Stomach (tissue), 19 donors: ENCODE measurements at places on chromosomes 16 and 17. TPM values are rescaled to one million over a fixed set of nuclear protein-coding genes. Genes with fewer than 3 reads are reported as not detected.

DNA sequence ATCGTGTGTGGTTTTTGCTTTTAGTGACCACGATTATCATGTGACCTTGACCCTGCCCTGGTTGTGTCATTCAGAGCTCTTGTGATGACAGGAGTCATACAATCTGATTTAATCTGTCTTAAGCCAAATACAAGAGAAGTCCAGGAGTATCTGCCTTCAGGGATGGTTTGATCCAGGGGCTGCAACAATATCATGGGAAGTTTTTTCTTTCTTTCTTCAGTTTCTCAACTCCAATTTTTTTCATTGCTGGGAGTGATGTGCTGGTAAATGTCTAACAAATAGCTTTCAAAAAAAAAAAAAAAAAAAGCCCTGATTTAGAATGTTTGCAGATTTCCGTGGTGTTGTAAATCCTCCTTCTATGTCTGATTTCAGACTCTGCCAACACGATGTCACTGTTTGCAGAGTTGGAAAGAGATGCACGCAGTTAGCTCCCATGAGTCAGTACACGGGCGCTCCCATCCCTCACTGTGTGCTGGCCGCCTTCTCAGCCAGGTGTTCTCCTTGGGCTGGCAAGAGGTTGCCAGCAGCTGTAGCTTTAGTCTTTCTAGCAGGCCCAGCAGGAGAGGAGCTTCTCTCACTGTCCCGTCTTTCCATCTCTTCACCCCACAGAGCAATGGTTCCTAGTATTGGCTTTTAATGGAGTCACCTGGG is 229.7 kb downstream of the SNX29 start:
- H3K27me3 ChIP-seq = no peaks in the 10 kb centered on the region
- DNase-seq = no peak
- H3K27ac ChIP-seq = no peak overlapping the region
- H3K4me3 ChIP-seq = no peak overlapping the region
- H3K4me1 ChIP-seq = no peaks in the 10 kb centered on the region

DNA sequence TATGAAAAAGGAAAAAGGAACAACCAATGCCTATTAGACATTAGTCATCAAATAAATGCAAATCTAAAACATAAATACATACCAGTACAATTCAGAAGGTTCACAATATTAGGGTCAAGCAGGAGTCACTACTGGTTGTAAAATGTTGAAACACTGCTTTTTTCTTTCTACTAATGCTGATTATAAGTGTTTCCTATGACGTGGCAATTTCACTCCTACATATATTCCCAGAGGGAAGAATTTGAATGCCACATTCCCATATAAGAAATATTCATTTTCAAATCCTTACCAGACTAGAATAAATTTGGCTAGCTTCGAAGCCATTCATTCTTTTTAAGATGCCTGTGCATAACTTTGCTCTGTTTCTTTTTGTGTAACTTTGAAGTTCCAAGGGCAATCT is 2.6 kb upstream of the KRTAP9-2 start:
- H3K4me3 ChIP-seq = no peak overlapping the region
- no peaks in the 10 kb centered on the region for H3K36me3 ChIP-seq
- no peaks in the 10 kb centered on the region for H3K4me1 ChIP-seq
- DNase-seq = no peak

- H3K4me1 ChIP-seq = no peaks in the 10 kb centered on the region
- no peaks in the 10 kb centered on the region for H3K27me3 ChIP-seq
- DNase-seq = no peak
- no peak overlapping the region for H3K27ac ChIP-seq
Observed at GRCh38 chr17:37458805-37459204, 30.9 kb upstream of the DUSP14 start.

- H3K4me3 ChIP-seq = no peak overlapping the region
- H3K36me3 ChIP-seq = no peaks in the 10 kb centered on the region
- H3K27ac ChIP-seq = no peak overlapping the region
- H3K27me3 ChIP-seq = no peaks in the 10 kb centered on the region
Observed at GRCh38 chr16:57729182-57729484, 6.4 kb upstream of the KATNB1 start.

DNA sequence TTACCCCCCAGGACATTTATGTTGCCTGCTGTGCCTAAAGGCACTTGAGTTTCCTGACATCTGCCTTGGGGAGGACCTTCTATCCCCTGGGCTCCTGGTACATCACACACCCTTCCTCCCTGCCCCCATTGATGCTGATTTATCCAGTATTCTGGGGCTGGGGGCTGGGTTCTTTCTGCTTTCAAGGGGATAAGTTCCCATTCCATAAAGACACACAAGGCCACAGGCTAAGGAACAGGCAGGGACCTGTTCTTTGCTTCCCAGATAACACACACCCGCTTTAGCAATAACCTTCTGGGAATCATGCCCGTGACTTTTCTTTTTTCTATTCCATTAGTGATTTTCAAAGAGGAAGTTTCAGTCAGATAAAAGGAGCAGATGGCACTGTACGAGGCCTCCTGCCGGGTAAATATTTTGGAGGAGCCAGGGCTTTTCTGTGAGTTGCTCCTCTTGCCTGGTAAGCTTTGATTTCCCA is 30.6 kb downstream of the CHD9 start:
- no peak for DNase-seq
- peak overlapping the region; percentile 65 for H3K27ac ChIP-seq
- H3K36me3 ChIP-seq = no peaks in the 10 kb centered on the region
- no peak overlapping the region for H3K4me3 ChIP-seq

DNA sequence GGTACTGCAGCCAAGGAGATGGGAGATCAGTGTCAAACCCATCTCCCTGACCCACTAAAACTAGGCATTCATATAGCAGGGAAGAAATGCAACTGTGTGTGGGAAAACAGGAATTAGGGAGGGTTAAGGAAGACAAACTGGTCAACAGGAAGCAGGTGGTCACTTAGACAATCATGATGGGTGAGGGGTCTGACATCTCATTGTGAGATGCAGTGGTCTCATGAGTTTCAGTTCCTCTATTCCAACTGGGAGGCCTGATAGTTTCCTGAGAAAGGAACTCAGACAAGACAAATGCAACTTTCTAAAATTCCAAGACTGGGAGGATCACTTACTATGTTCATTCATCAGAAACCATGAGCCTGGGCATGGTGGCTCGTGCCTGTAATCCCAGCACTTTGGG is 361.4 kb upstream of the C16orf82 start:
- no peak for DNase-seq
- H3K27ac ChIP-seq = no peak overlapping the region
- no peaks in the 10 kb centered on the region for H3K4me1 ChIP-seq
- H3K4me3 ChIP-seq = no peak overlapping the region
- H3K36me3 ChIP-seq = no peaks in the 10 kb centered on the region
- no peaks in the 10 kb centered on the region for H3K27me3 ChIP-seq

- H3K4me1 ChIP-seq = peaks cover 26% of the 10 kb centered on the region
- no peak overlapping the region for H3K27ac ChIP-seq
- H3K4me3 ChIP-seq = no peak overlapping the region
- no peaks in the 10 kb centered on the region for H3K36me3 ChIP-seq
Observed at GRCh38 chr17:44376124-44376523, 12.5 kb upstream of the FAM171A2 start.

- no peaks in the 10 kb centered on the region for H3K36me3 ChIP-seq
- no peaks in the 10 kb centered on the region for H3K27me3 ChIP-seq
- no peak overlapping the region for H3K4me3 ChIP-seq
- H3K4me1 ChIP-seq = no peaks in the 10 kb centered on the region
Observed at GRCh38 chr16:63100082-63100481, 1063.8 kb upstream of the CDH8 start.

The CACNA1H gene
- 15.8 TPM for total RNA-seq

The GPRC5B gene
- total RNA-seq = 52.2 TPM

The HDAC5 gene
- 18.9 TPM for total RNA-seq

The KCNH6 gene
- 2.3 TPM for total RNA-seq

The CD300LG gene
- total RNA-seq = 3.7 TPM
